ENCODE measurements at places on chromosomes 4 and X.

- DNase-seq, result no peak
Measured at GRCh38 chr4:172815499-172816164, 353.0 kb upstream of the GALNT7 start.

DNA sequence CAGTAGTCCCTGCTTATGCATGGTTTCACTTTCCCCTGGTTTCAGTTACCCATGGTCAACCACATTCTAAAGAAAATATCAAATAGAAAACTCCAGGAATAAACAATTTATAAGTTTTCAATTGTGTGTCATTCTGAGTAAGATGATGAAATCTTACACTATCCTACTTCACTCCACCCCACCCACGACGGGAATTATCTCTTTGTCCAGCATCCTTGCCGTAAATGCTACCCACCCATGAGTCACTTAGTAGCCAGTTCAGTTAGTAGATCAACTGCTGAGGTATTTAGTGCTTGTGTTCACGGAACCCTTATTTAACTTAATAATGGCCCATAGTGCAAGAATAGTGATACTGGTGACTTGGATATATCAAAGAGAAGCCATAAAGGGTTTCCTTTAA lies 91.4 kb downstream of the KLHL13 start:
- peak; percentile 40 for DNase-seq

GRCh38 chrX:108312957-108313356 lies 125.3 kb downstream of the COL4A6 start:
- DNase-seq, result peak; percentile 61

GRCh38 chr4:21451032-21451431 lies 497.5 kb downstream of the KCNIP4 start:
- DNase-seq, result peak; percentile 64

GRCh38 chrX:131136776-131137175 lies 78.6 kb downstream of the ARHGAP36 start:
- DNase-seq, result no peak

GRCh38 chr4:8893624-8894423 lies 22.2 kb upstream of the HMX1 start:
- no peak for DNase-seq

GRCh38 chr4:152709675-152710438 lies 30.1 kb upstream of the TMEM154 start:
- DNase-seq, result no peak

DNA sequence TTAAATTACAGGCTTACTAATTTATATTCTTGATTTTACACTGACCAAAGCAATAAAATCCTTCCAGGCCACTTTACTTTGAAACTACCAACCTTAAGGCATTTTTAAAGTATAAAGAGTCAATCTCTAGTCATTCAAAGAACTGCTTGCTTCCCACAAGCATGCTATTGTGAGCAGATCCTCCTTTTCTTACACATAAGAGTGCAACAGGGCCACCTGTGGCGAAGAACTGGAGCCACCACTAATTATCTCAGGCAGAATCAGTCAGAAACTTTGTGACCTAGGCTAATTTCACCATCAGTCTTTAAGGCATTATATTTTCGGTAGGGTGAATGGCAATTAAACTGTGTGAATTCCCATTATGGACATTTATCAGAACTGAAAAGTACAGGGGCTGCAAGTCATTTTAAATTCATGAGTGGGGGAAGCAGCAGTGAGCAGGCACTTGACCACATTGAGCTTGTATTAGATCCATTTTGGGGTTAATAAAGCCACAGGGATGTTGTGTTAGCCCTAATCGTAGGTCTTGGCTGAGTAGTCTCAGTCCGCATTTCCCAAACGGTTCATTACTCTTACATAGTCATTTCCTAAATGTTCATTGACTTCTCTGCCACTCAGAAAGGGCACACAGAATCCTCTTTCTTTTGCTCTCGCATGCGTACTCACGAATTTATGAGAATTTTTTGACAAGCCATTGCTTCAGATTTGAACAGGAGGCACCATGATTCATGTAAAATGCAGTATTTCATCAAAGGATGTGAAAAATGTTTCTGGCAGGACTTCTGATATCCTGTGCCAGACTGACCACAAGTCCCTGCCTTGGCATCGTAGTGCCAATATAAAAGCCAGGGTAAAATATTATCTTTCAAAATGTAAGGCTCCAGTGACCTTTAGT lies 39.8 kb downstream of the NPY2R start:
- DNase-seq, result no peak

- DNase-seq, result no peak
Measured at GRCh38 chr4:184702114-184702513, 31.8 kb downstream of the CENPU start.

DNA sequence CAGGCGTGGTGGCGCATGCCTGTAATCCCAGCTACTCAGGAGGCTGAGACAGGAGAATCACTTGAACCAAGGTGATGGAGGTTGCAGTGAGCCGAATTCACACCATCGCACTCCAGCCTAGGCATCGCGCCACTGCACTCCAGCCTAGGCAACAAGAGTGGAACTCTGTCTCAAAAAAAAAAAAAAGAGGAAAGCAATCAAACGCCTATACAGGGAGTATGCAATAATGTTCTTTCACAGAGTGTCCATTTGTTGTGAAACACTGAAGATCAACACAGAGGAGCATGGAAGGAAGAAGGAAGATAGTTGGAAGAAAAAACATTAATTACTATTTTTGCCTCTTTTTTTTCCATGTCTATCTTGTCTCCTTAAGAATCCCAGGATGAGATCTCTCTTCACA lies 113.4 kb downstream of the FBXO8 start:
- DNase-seq, result no peak

DNA sequence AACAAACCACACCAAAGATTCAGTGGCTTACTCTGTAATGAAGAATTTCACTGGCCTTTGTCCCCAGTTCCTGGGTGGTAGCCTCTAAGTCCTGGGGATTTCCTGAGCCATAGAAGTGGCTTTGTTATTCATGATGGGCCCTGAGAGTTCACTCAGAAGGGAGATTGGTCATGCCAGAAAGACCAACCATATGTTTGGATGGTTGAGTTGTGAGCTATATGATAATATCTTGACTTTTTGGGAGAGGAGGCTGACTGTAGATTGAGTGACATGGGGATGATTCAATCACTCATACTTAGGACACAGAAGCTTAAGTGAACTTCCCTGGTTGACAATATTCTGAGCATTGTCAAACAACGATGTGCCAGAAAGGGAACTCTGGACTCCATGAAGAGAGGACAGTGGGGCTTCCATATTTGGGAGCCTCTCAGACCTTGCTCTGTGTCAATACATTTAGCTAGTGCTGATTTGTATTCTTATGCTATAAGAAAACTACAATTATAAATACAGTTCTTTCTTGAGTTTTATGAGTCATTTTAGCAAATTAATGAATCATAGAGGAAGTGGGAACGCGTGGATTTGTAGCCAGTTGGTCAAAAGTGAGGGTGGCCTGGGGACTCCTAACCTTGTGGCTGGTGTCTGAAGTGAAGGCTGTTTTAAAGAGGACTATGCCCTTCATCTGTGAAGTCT lies 392.0 kb downstream of the GBA3 start:
- DNase-seq, result peak; percentile 9

GRCh38 chr4:2857349-2857927 lies 13.8 kb downstream of the ADD1 start:
- DNase-seq, result no peak

- no peak for DNase-seq
Measured at GRCh38 chr4:36128689-36129088, 115.6 kb downstream of the ARAP2 start.

DNA sequence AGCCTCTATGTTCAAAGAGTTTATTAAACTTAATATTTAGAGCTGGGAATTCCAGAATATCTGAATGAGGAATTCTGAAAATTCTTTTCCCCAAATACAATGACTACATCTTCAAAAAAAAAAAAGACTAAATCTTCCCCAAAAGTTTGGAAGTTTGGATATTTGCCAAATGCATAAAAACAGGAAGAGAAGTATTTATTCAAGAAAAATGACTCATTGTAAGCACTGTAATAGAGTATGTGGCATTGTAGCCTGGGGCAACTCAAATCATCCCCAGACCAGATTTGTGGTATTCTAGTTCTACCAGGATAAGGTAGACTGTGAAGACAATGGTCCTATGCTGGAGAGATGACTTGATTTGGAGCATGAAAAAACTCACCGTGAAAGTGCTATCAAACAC lies 78.5 kb upstream of the PDHA2 start:
- peak; percentile 65 for DNase-seq

DNA sequence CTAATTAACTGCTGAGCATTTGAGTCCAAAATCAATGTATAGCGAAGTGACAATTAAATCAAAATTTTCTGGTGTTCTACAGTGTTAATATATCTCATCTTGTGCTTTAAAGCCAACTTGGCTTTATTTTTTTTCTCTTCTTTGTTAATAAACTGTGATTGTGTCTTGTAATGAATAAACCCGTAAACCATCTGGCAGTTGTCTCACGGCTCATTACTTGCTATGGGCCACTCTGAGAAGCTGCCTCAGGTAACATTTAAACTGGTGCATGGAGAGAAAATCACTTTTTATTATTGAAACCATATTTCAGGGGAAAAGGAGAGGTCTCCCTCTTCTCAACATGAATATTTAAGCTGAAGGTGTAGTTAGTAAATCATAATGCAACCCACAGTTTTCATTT lies 694.0 kb downstream of the KCTD8 start:
- DNase-seq, result no peak

GRCh38 chrX:135516376-135516775 lies 4.1 kb upstream of the INTS6L start:
- DNase-seq, result no peak

GRCh38 chr4:56622176-56622575 lies 58.9 kb downstream of the HOPX start:
- no peak for DNase-seq

GRCh38 chrX:17226736-17227135 lies 148.3 kb upstream of the NHS start:
- DNase-seq, result no peak

DNA sequence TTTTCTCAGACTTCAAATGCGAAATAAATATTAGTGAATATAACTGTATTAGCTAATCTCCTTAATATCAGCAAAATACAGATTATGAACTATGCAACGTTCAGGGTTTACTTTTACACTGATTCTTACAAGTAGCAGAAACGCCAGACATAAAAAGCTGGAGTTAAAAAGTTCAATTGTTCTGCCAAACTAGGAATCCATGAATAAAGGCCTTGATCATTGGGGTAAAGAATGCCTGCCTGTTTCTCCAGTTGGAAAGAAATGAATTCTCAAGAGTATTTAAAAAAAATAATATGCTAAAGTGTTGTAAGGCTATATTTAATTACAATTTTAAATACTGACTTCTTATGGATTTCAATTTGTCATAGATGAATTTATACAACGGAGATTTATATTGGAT lies 612.2 kb downstream of the DMD start:
- no peak for DNase-seq
